ENCODE measurements at places on chromosomes 4 and X.

GRCh38 chr4:153115322-153116290 lies 88.6 kb upstream of the TRIM2 start:
- peak; percentile 48 for DNase-seq

GRCh38 chrX:24759786-24760185 lies 66.1 kb downstream of the POLA1 start:
- DNase-seq: no peak

GRCh38 chrX:73556159-73556558 lies 6.8 kb upstream of the CHIC1 start:
- DNase-seq: no peak

DNA sequence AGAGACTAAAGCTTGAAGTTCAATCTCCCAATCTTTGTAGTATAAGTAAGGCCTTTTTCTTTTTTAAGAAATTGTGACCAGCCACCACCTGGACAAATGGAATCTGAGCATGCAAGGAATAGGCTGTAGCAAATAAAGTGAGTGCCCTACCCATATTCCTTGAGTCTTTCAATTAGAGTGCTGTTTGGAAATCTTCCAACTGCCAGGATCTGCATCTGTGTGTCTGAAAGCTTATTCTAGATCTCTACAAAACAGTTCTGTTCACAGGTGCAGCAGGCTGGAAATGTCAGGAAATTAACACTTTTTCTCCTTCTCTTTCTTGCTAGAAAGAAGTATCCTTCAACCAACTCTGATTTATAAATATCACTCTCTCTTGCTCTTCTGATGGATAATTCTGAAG lies 76.7 kb upstream of the NDST3 start:
- DNase-seq: no peak

DNA sequence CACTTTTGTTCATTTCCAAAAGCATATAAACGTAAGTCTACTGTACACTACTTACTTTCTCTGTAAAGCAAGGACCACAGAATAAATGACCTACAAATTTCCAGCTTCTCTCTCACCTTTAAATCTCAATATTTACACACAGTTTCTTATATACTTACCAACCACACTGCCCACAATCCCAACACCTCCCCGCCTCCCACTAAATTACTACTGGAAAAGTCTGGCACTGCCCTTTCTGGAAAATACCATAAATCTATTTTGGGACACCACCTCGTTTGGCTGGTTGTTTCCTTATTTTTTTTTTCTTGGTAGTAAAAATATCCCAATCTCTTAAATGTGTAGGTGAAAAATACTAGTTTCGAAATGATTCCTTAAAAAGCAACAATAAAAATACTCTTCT lies 19.6 kb downstream of the FAT1 start:
- DNase-seq: no peak

GRCh38 chr4:108171339-108172230 lies 2.9 kb upstream of the LEF1 start:
- peak; percentile 4 for DNase-seq

GRCh38 chr4:185096032-185096653 lies 46.9 kb upstream of the SLC25A4 start:
- peak; percentile 63 for DNase-seq

- no peak for DNase-seq
These were observed 52.3 kb downstream of the MEPE start for GRCh38 chr4:87884976-87885549.

GRCh38 chr4:8786166-8786565 lies 85.5 kb downstream of the HMX1 start:
- DNase-seq: no peak

DNA sequence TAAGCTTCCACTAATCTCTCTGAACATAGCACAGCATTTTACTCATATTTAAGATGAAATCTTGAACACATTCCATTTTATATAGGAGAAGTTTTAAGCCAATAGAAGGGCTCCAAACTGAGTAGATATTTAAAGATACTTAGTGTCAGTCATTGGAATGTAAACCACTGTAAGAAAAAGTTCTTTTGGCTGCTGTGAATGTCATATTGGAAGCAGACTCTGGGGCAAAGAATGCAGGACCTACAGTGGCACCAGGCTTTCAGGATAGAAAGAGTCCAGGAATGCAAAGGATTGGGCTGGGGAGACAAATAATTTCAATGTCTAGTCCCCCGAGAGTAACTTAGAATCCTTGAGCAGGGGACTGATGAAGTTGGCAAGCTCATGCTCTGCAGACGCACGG lies 1047.7 kb downstream of the STIM2 start:
- no peak for DNase-seq

DNA sequence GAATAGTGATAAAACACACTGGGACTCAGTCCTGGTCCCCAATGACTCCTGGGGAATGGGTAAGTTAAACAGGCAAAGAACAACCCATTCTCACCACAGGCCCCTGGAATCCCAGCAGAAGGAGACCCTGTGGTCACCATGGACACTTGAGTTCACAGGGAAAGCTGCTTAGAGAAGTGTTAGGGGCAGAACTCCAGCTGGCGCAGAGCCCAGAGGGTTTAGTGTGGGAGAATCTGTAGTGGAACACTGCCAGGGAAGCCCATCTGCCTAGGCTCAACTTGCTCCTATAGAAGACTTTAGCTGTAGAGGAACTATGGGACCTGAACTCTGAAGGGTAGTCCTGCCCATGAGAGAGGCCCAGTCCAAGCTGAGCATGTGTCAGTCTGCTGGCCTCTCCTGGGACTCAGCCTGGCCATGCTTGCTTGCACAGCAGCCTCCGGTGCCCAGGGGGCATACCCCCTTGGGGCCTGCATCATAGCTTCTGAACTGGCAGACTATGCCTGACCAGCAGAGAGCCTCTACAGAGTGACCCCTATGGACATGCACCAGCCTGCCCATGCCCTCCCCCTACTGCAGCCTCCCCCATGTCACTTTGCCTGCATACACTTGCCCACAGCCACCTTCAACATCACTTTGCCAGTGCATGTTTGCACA lies 343.5 kb downstream of the IDS start:
- no peak for DNase-seq

- DNase-seq: no peak
These were observed 5.9 kb downstream of the UGDH start for GRCh38 chr4:39521253-39521919.

DNA sequence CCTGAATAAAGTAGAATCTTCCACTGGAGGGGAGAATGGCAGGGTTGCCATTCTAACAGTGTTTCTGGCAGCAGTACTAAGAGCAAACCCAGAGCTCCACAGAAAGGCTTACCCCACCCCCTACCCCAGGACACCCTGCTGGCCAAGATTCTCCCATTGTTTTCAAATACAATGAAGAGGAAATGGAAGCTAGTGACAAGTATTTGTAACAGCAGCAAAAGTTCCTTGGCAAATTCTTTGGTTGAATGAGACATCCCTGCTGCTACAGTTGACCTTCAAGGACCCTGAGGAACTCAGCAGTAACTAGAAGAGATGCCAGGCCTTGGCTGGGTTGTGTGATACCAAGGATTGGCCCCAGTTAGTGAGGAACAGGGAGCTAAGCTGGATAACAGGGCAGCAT lies 124.2 kb upstream of the DGKK start:
- DNase-seq: no peak

- no peak for DNase-seq
These were observed 99.8 kb downstream of the PPP1R2C start for GRCh38 chrX:42678133-42678532.

DNA sequence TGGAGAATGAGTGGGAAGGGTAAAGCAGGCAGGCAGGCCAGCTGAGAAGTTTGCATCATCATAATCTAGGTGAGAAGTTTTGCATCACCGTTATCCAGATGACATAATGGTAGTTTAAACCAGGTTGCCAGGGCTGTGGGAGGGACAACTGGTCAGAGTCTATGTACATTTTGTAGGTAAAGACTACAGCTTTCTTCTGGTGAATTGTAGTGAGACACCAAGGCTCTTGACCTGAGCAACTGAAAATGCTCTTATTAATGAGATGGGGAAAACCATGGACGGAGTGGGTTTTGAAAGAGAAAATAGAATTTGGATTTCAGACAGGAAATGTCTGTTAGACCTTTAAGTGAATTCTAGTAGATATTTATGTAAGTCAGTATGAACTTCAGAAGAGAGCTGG lies 76.0 kb upstream of the VEGFC start:
- DNase-seq: no peak
